ENCODE measurements at places on chromosomes 16 and 17. TPM values are rescaled to one million over a fixed set of nuclear protein-coding genes. Genes with fewer than 3 reads are reported as not detected.

The KRTAP9-2 gene
- total RNA-seq, result not detected

The XAF1 gene
- total RNA-seq, result 0.43 TPM

The VAC14 gene
- total RNA-seq, result 29.5 TPM

The KCNAB3 gene
- 1.7 TPM for total RNA-seq

Data from mammary epithelial cell (primary cell).